T-helper 17 cell (primary cell): ENCODE measurements at places on chromosomes 2 and 18.

DNA sequence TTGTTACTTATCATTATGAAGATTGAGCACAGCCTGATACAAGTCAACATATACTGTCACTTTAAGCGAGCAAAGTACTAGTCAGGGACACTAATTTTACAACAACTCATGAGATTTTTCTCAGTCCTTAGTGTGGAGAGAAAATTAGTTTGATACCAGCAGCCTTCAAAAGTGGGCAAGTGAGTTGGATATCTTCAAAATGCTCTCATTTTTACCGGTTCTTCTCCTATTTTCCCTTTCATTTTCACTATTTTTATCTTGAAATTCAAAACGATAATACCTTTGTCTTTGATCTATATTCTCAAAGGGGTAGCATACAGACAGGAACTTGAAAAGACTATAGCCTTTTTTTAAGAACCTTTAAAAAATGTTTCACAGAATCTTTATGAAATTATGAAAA is 52.0 kb upstream of the UBXN4 start:
- no peak for DNase-seq

DNA sequence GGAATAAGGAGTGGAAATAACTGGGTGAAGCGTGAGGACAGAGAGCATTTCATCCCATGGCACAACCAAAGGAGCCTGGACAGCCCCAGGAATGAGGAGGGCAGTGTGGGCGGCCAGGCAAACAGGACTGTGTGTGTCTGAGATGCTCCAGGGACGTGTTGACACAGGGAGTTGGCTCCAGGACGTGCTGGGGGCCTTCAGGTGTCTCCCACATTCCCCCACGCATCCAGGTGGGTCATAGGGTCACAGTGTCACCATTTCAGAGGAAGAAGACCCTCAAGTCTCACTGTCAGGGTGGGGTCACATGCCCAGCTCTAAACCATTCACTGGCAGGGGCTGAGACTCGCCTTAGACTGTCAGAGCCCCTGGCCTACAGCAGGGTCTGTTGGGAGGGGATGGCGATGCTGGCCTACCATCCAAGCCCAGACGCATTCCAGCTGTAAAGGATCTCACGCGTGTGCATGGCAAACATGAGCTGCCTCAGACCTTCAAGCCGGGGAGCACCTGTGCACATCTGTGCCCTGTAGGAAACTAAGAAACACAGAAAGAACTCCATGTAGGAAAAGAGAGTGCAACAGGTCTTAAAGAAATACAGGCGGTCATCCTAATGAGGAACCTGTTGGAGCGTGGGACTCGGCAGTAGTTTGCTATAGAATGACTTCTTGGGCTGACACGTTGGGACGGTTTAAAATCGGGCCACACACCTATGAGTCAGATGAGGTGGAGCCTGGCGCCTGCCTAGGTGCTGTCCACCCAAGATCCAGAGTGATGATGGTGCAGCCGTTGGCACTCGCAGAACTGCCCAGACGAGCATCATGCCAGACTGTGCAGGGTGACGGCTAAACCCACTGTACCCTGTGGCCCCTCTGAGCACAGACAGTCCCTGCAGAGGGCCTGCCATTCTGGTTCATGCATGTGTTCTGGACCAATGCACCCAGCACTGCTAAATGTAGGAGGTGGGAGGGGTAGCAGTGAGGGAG is 17.3 kb downstream of the PARD6G start:
- no peak for DNase-seq

- DNase-seq, result no peak
Measured at GRCh38 chr2:191109888-191110287, 40.9 kb downstream of the STAT4 start.

- DNase-seq, result no peak
Measured at GRCh38 chr2:12313445-12314126, 403.1 kb upstream of the TRIB2 start.

DNA sequence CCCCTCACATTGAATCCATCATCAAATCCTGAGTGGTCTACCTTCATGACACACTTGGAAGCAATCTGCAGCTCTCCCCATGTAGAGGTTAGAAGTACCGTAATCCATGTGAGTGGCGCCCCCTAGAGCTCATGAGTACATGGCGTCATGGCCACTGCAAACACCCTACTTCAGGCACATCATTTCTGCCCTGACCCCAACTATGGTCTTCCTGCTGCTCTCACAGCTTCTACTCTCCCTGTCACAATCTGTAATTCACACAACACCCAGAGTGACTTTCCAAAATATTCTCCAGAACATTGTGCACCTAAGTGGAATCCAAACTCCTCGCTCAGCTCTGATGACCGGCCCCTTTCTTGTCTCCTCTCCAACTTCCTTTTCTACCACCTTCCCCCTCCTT is 141.9 kb downstream of the ANKRD44 start:
- peak; percentile 31 for DNase-seq

DNA sequence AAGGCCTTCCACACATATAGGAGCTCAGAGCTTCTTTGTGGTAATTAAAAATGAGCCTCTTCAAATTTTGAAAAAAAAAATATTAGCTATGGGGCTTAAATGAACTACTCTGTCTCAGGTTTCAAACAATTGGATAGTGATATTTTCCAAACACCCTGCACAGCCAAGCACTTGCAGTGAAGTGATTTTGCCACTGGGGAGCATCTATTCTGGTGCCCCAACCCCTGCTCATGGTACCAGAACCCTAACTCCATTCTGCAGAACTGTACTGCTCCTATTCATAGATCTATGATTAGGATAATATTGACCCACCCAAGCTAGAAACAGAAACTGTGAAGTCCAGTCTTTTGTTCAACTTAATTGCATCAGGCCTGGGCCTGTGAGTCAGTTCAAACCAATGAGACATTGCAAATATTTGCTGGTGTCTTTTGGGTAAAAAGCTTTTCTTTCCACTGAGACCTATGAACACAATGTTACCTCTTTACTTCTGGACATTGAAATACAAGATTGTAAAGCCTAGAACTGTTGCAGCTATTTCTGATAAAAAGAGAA is 324.0 kb downstream of the GALNT13 start:
- no peak for DNase-seq

GRCh38 chr2:202038471-202039277 is 5.0 kb downstream of the FZD7 start:
- DNase-seq, result no peak

DNA sequence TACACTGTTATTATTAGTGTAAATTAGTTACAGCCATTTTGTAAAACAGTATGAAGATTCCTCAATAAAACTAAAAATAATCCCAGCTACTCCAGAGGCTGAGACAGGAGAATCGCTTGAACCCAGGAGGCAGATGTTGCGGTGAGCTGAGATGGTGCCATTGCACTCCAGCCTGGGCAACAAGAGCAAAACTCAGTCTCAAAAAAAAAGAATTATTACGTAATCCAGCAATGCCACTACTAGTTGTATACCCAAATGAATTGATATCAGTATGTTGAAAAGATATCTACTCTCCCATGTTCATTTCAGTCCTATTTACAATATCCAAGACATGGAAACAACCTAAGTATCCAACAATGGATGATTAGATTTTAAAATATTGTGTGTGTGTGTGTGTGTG is 313.6 kb downstream of the EPHA4 start:
- DNase-seq, result no peak

DNA sequence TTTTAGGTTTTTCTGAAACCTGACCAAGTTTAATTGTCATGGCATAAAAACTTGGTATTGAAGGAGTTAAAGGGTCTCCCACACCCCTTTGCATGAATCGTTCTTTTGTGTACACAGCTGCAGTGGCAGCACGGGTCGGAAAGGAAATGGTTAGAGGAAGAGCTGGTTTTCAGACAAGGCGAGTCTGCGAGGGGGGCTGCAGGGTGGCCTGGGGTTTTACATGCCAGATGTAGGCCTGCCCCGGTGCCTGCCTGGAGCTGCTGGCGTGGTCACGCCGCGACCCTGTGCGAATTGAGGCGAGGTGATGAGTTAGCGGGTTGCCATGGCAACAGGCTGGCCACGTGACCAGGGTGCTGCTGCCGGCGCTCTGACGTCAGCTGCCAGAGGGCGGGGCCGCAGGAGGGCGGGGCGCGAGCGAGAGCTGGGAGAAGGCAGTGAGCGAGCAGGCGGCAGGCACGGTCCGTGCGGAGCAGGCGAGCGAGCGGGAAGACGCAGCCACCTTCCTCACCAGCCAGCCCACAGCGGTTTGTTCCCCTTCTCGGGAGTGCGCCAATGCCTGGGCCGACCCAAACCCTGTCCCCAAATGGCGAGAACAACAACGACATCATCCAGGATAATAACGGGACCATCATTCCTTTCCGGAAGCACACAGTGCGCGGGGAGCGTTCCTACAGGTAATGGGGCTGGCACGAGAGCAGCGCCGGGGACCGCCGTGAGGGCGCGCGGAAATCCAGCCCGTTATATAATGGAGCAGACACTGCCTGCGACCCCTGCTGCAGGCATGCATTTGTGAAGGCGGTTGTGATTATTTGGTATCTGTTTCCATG is at the start of gene MAPRE2:
TSS of gene MAPRE2 (plus strand) at position 426 of the 827 bp plus-strand sequence. CDS start at position 553, 127 bp downstream.
- peak; percentile 100 for DNase-seq

- no peak for DNase-seq
Measured at GRCh38 chr18:63868546-63868945, 19.0 kb upstream of the SERPINB2 start.

DNA sequence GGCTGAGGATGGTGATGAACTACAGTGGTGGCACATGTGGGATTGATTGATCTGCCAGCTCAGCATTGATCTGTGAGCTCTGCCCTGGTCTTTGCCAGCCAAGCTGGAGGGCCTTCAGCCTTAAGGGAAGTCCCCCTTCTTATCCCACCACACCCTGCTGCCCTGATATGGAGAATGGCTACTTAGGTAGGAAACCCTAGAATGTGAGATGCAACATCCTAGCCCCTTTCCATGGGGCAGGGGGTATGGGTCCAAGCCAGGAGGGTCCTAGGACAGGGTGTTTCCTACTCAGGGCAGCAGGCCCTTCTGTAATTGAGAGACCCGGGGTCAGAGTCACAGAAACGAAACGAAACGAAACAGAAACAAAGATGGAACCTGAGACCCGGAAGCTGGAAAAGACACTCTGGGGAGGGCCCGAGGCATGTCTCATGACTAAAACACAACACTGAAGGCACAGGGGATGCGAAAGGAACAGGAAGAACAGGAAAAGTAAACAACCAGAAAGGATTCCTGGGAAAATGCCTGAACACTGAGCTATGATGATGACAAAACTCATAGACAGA is 16.9 kb upstream of the SULT1C2 start:
- no peak for DNase-seq

DNA sequence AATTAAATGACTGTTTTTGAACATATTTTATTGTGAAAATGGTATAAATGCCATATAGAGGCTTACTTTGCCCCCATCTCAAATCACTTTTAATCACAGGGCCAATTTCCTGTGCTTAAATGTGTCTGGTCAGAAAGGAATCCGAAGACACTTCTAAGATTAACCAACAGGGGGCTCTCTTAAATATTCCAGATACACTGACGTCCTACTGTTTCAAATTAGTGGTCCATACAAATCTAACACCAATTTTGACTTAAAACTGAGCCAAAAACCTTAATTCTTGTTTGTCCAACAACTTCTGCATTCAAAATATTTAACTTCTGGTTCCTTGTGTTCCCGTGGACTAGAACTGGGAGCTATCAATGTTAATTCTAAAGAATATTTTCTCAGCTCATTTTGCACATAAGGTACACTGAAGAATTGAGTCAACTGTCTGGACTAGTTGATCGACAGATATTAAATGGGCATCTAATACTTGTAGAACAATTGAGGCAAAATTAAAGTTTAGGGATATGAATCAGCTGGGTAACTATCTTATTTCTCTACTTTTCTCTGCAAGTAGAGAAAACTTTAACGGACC is 557.5 kb downstream of the ARHGAP15 start:
- DNase-seq, result no peak

- no peak for DNase-seq
Measured at GRCh38 chr2:64448041-64448426, 5.9 kb upstream of the LGALSL start.
